Naive thymus-derived CD8-positive, alpha-beta T cell (primary cell): ENCODE measurements at places on chromosomes 13 and 19. TPM values are rescaled to one million over a fixed set of nuclear protein-coding genes. Genes with fewer than 3 reads are reported as not detected.

DNA sequence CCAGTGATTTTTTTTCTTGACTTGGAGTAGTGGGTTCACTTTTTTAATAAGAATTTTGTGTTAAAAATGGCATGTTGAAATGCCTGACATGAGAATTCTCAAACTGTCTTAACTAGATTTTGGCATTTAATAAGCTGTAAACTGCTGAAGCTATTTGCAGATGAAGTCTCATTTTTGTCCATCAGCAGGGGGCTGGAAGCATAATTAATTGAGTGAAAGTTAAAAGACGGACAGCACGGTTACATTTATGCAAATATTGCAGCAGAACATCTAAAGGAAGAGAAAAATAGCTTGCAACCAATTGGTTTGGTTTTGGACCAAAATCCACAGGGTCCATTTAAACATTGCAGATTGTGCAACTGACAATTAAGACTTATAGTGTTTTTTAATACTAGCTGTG is 837.3 kb upstream of the KLHL1 start:
- DNase-seq, result no peak

DNA sequence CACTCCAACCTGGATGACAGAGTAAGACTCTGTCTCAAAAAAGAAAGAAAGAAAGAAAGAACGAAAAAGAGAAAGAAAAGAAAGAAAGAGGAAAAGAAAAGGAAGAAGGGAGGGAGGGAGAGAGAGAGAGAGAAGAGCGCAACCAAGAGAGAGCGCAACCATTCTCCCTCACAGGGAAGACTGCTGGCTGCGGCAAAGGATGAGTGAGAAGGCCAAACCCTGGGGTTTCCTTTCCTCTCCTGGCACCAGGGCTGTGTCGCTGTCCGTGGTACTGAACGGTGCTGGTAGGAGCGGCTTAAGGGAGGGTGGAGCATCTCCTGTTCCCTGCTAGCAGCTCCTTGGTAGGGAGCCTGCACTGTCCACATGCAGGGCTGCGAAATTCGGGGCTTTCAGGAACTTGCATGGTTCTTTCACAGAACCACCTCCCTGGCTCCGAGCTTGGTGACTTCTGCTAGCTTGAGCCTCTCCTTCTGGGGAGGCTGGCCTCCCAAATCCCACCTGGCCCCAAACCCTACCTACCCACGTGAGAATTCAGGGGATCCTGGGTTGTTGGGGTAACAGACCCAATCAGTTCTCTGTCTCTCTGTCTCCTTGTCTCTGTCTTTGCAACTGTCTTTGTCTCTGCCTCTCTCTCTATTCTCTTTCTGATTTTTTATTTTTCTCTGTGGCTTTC is 51.1 kb upstream of the ZNRF4 start:
- DNase-seq, result peak; percentile 55

DNA sequence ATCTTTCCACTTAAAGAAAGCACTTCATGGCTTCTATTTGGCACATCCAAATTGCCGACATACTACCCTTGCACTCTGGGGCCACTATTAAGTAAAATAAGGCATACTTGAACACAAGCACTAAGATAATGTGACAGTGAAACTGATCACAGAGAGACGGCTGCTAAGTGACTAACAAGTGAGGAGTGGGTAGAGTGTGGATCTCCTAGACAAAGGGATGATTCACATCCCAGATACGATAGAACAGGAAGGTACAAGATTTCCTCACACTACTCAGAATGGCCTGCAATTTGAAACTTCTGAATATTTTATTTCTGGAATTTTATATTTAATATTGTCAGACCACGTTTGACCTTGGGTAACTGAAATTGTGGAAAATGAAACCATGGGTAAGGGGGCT is 1721.8 kb upstream of the SPRY2 start:
- no peak for DNase-seq

- no peak for DNase-seq
Measured at GRCh38 chr13:44156294-44156658, 217.3 kb upstream of the SERP2 start.

- no peak for DNase-seq
Measured at GRCh38 chr13:98416408-98416807, 160.5 kb downstream of the STK24 start.

- no peak for DNase-seq
Measured at GRCh38 chr13:35741657-35742056, 265.2 kb upstream of the MAB21L1 start.

GRCh38 chr13:45833663-45834375 is 17.7 kb downstream of the SIAH3 start:
- DNase-seq, result no peak

DNA sequence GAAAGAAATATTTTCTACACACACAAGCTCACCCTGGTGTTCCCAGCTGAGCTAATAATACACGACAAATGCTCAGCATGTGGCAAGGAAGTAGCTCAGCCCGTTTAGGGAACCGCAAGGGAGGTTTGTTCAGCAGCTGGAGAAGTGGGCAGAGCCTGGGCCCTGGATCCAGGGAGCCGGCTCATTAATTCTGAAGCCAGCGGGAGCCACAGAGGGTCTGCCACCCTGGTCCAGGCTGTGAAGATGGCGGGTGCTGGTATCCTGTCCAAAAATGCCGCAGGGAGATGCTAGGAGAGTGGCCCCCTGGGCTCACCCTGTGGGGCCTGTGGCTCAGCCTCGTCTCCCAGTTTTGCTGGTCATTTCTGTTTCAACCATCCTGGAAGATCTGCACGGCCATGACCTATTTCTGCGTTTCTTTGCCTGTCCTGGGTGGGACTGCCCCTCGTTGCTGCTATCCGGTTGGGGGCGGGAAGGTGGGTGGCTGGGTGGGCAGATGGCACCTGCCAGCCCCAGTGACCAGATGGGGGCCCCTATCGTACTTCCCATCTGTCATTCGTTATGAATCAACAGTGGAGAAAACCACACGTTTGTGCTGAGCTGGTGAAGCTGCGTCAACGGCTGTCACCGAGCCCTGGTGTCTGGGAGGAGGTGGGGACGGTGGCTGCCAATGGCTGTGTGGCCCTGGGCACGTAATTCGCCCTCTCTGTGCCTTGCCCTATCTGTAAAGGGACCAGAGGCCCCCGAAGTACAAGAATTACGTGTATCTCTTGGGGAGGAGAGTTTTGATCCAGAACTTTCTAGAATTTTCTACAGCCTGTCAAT is 2.7 kb upstream of the GNA15 start:
- peak; percentile 64 for DNase-seq

DNA sequence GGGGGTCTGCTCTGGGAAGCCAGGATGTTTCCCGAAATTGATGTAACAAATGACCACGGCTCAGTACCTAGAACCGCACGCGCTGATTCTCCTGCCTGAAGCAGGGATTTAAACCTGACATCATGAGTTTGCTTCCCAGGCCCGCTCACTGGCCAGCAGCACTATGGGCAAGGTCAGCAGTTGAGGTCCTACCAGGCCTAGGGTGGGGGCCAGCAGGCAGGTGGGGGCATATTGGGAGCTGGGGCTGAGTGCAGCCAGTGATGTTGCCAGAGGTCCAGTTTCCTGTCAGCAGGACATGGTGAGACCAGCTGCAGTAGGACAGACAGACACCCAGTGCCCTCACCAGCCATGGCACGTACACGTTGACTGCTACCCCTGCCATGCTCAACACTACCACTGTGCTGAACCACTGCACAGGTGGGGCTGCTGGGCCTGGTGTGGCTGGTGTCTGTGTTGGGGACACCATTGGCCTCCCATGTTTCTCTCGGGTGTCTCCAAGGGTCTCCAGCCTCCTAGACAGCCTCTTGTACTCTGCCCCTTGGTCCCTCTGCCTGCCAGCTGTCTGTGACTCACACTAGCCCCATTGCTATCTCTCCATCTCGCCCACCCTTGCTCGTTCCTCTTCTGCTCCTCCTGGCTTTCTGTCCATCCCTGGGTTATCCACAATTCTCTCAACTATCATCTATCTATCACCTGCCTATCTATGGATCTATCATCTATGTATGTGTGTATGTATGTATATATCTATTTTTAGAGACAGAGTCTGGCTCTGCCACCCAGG is 1.1 kb upstream of the C19orf85 start:
- DNase-seq, result no peak

DNA sequence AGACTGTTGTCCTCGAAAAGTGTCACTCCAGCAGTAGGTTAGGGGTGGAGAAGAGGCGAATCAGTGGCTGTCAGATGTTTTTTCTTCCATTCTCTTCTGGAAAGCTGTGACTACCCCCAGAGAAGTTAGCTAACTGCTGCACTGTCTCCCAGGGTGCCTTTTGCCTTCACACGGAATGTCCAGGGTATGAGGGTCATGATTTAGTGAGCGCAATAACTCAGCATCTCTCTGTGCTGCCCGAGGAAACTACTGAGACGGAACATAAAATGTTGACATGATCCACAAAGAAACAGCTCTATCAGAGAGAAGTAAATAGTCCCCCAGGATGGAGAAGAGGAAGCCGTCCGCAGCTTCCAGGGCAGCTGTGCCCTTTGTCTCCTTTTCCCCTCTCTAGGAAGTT is 254.0 kb upstream of the ARGLU1 start:
- DNase-seq, result no peak

DNA sequence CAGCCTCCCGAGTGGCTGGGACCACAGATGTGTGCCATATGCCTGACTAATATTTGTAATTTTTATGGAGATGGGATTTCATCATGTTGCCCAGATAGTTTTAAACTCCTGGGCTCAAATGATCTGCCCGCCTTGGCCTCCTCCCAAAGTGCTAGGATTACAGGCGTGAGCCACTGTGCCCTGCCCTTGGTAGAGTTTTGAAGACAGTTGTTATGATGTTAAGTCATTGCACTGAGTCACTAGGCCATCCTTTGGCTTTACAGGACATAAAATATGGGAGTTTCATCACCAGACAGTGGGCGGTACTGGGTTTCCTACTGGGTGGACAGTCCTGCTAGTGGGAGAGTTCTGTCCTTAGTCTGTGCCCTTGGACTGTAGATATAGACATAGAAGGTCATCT is 282.5 kb downstream of the ATP8A2 start:
- DNase-seq, result no peak

- no peak for DNase-seq
Measured at GRCh38 chr13:44031555-44031954, 151.9 kb downstream of the LACC1 start.

- no peak for DNase-seq
Measured at GRCh38 chr13:49216334-49216733, 3.8 kb upstream of the MLNR start.

Gene C19orf67
- not detected for polyA plus RNA-seq

Gene PLPPR3
- not detected for polyA plus RNA-seq

Gene LRRC8E
- polyA plus RNA-seq, result not detected

Gene NTN5
- polyA plus RNA-seq, result not detected

Gene KLK15
- polyA plus RNA-seq, result not detected

Gene PSG11
- not detected for polyA plus RNA-seq

Gene SIGLEC12
- polyA plus RNA-seq, result not detected
